ENCODE measurements at places on chromosomes 12 and 14.

DNA sequence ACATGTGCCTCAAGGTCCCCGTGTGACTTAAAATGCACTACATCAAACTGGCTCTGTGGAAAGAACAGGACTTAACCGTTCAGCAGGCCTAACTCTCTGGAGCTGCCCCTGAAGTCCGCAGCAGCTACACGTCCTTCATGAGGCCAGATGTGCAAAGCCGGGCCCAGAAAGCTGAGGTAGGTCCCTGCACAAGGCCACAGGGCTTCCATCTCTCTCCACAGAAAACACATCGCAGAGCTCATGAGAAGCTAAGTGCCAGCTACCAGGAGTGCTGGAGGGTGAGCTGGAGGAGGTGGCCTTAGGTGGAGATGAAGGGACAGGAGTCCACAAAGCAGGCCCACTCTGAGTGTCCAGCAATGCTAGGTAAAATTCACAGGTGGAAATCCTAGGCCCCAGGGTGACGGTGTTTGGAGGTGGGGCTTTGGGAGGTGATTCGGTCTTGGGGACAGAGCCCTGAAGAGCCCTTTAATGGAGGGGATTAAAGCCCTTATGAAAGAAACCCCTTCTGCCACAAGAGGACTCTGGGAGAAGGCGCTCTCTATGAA is 52.4 kb downstream of the VCPKMT start:
- ATAC-seq, result no peak

DNA sequence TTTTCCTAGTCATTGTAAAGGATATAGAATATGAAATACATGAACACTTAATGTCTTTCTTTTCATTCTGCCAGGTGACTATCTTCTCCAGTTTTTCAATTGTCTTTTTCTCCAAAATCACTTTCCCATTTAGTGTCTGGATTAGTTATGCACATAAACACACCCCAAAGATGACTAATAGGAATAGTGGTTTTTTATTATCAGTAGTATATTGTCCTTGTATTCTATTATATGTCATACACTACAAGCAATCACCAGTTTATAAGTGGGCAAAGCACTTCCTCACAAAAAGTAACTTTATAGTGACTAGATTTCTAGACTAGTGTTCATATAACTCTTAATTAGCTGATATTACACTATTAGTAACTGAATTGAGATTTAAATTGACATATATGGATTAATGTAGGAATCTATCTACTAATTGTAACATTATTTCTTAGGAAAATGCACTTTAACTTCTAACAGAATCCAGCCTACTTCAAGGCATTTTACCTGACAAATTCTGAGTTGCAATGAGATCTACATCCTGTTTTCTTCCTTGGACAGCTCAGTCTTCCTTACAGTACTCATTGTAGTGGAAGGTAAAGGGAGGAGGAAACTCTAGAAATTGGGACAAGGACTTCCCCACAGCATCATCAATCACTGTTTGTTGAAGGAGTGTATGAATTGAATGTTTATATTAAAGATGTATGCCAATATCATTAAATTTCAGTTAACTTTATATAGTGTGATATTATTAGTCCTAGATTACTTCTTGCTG is 186.1 kb upstream of the GARIN2 start:
- ATAC-seq, result no peak

- no peak for ATAC-seq
Measured at GRCh38 chr14:78319887-78320635, 149.9 kb downstream of the NRXN3 start.

GRCh38 chr14:97344666-97345065 is 547.5 kb downstream of the VRK1 start:
- ATAC-seq, result no peak

DNA sequence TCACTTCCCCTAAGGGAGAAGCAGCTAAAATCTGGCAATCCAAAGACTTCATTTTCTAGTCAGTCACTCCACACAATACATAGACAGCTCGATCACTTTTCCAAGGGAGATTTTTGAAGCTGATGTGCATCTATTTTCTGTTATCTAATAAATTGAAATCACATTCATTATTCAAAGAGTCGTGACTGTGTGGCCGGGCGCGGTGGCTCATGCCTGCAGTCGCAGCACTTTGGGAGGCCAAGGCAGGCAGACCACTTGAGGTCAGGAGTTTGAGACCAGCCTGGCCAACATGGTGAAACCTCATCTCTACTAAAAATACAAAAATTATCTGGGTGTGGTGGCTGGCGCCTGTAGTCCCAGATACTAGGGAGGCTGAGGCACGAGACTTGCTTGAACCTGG is 27.1 kb upstream of the PTGR2 start:
- no peak for ATAC-seq

DNA sequence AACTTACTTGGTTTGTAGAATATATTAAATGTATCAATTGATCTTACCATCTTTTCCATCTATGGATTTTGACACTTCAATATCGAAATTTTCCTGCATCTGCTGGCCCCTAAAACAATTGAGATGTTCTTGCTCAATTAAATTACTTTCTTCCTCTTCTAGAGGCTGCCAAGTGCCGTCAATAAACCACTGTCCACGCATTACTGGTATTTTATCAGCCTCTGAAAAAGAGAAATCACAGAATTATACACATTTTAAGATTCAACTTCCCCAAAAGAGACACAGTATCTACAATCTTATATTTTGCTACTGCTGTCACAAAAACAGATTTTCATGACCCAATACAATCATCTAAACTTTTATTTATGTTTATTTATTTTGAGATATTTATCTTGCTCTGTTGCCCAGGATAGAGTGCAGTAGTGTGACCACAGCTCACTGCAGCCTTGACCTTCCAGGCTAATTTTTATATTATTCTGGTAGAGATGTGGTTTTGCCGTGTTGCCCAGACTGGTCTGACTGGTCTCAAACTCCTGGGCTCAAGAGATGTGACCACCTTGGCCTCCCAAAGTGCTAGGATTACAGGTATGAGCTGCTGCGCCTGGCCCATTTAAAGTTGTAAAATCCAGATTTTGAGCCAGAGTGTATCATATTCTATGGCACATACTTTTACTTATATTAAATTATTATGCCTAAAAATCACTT is 49.3 kb downstream of the DDHD1 start:
- ATAC-seq, result no peak

All from gastroesophageal sphincter (tissue), 4 donors.